ENCODE measurements at places on chromosomes 7 and 10.

DNA sequence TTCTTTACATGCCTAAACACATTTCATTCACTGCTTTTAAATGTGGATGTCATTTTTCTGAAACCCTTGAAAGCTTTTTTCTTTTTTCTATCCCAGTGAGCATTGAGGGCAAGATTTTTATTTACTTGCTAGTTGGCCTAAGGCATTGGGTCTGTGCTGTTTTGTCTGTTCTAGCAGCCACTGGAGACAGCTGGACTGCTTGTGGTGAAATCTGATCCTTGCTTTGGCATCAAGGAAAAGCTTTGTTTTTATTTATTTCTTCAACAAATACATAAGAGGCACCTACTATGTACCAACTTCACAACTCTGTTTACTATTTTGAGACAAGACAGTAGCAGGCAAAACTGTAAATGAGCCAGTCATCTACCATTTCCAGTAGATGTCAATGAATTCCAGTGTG is 28.4 kb upstream of the PDLIM1 start:
- H3K36me3 ChIP-seq, result peaks cover 7% of the 10 kb centered on the region
- no peak overlapping the region for H3K4me3 ChIP-seq
- peak; percentile 90 for DNase-seq
- no peak overlapping the region for H3K27ac ChIP-seq
- H3K4me1 ChIP-seq, result no peaks in the 10 kb centered on the region

GRCh38 chr7:110399421-110399820 is 691.5 kb upstream of the LRRN3 start:
- DNase-seq, result no peak
- no peak overlapping the region for H3K27ac ChIP-seq
- no peak overlapping the region for H3K4me3 ChIP-seq
- H3K36me3 ChIP-seq, result no peaks in the 10 kb centered on the region

DNA sequence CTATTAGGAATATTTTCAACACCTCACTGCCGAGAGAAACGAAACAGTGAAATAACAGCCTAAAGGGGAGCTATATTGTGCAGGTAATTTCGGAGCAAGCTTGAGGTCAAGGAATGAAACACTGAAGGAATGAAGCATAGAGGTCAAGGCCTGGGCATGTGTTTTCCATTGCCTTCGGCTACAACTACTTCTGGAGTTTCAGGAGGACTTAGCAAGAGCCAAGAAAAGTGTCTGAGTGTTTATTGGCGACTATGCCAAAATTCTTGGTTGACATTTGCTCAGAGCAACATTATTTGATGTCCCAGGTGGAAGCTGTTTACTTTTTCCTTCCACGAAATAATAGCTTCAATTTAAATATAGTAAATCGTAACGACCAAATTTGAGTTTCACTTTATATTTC is 89.6 kb upstream of the IFRD1 start:
- no peaks in the 10 kb centered on the region for H3K27me3 ChIP-seq
- H3K4me3 ChIP-seq, result no peak overlapping the region
- H3K27ac ChIP-seq, result no peak overlapping the region
- H3K36me3 ChIP-seq, result no peaks in the 10 kb centered on the region
- DNase-seq, result no peak

GRCh38 chr7:12889391-12889790 is 202.0 kb downstream of the ARL4A start:
- no peaks in the 10 kb centered on the region for H3K27me3 ChIP-seq
- H3K4me1 ChIP-seq, result no peaks in the 10 kb centered on the region
- no peak for DNase-seq
- no peak overlapping the region for H3K4me3 ChIP-seq

- H3K36me3 ChIP-seq, result peaks cover 7% of the 10 kb centered on the region
- no peaks in the 10 kb centered on the region for H3K4me1 ChIP-seq
- DNase-seq, result no peak
- H3K27me3 ChIP-seq, result no peaks in the 10 kb centered on the region
- no peak overlapping the region for H3K27ac ChIP-seq
These were observed 100.2 kb downstream of the ACTR3B start for GRCh38 chr7:152859781-152860191.
